ENCODE measurements at places on chromosomes 6 and 20.

DNA sequence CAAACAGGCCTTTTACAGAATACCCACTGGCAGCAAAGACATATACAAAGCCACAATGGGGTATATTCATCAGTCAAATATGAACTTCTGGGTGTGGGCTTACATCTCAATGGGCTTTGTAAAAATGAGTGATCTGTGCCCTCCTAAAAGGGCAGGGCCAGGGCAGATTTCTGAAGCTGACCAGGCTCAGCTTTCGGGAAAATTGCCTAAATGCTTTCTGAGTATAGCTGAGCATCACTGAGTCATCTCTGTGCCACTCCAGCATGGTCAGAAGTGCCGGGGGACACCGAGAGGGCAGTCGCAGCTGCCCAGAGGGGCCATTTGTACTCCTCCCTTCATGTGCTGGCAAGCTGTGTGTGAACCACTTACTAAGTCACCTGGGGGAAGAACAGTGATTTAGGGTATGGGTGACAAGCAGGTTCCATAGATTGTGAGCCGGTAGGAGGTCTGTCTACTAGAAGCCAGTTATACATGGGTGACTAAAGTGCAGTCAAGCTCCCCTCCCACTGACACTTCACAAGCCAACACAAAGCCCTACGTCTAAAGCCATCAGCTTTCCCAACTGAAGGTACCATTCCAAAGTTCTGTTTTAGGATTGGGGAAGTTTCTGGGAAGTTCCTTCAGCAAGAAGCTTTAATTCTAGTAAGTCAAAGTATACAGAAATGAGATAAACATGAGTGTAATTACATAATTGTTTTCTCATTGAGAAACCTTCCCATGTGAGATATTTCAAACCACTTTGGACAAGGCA lies 147.6 kb upstream of the TAB2 start:
- DNase-seq, result no peak

GRCh38 chr6:35736253-35736894 lies 458 bp upstream of the ARMC12 start:
- DNase-seq, result peak; percentile 58

DNA sequence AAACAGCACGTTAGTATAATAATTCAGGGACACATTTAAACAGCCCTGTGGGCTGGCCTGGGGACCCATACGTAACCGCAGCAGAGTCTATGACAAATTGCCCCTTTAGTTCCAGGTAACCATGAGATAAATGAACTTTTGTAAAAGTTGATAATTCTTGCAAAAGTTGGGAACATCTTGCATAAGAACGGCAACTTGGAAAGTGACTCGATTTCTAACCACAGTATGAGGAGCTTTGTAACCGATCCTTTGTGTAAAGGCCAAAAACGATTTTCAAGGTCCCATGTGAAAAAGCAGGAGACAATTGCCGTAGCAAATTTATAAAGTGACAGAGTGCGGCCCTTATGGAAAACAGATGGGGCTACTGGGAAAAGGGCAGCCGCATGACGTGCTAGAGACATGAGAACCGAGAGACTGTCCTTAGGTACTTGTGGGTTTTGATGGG lies 81.6 kb downstream of the PSMG4 start:
- no peak for DNase-seq

DNA sequence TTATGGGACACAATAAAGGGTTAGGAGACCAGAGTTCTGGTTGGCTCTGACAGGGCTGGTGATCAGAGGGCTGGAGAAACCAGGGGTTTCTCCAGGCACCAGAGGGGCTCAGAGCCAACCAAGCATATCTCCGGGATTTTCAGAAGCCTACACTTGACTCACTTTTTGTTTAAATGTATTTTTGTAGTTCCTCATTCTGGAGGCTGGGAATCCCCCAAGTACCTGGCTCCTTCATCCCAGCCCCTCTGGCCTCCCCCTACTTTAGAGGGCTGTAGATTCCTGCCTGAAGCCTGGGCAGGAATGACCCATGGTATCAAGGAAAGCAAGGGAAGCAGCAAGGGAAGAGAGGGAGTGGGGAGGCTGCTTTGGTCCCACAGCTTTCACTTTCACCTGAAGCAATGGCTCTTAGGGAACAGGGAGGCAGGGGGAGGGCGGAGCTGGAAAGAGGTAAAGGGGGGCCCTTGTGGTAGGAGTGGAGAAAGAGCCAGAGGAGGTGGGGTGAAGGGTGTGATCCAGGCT lies 973 bp downstream of the CD40 start:
- no peak for DNase-seq

GRCh38 chr6:41187924-41188886 lies 12.7 kb downstream of the TREML2 start:
- no peak for DNase-seq

DNA sequence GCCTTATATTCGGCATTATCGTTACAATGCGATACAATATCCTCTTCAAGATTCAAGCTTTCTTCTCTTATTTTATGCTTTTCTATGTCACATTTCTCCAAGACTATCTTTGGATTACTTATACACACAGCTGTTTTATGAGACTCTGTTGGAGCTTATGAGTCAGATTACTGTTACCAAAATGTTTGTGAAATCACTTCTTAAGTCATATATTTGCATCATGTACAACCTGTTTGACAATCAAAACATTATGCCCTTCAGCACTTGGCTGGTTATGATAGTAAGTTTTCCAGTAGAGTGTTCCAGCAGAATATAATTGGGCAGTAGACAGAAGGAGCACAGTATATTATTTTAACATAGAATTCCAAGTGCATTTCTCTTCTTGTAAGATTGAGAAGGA lies 35.2 kb downstream of the BMP6 start:
- no peak for DNase-seq
